ENCODE measurements at places on chromosomes 7 and 10.
A peak's percentile ranks its signal among the peaks of the same experiment; 100 is the strongest.

DNA sequence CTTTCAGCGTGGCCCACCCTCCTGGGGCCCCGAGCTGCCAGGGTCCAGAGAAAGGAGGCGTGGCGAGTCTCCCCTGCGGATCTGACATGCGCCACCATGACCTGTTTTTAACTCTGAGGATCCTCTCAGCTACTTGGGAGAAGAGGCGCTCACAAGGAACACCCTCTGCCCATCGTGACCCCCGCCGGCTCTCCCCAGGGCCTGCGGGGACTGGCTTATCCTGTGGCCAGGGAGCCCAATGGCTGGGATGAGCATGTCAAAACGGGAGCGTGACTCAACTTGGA lies 93.7 kb downstream of the EBF3 start:
- DNase-seq = no peak

DNA sequence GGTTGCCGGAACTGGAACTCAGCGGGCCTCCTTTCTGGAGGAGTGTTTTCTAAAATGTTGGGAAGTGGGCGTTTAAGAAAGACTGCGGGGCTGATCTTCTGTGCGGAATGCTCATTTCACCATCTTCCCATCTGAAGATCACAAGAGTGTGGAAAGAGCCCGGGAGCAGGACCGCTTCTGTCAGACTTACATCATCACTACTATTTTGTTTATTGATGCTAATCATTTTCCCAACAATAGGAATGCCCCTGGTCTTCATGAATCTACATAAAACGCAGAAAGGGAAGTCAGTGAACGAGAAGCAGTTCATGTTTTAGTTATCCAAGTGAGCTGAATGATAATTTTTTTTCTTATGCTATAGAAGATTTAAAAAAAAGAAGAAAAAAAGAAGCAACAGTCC lies 447.8 kb upstream of the MKI67 start:
- DNase-seq = no peak

- DNase-seq = no peak
These were observed 24.5 kb upstream of the SLC26A3 start for GRCh38 chr7:107827501-107827900.

DNA sequence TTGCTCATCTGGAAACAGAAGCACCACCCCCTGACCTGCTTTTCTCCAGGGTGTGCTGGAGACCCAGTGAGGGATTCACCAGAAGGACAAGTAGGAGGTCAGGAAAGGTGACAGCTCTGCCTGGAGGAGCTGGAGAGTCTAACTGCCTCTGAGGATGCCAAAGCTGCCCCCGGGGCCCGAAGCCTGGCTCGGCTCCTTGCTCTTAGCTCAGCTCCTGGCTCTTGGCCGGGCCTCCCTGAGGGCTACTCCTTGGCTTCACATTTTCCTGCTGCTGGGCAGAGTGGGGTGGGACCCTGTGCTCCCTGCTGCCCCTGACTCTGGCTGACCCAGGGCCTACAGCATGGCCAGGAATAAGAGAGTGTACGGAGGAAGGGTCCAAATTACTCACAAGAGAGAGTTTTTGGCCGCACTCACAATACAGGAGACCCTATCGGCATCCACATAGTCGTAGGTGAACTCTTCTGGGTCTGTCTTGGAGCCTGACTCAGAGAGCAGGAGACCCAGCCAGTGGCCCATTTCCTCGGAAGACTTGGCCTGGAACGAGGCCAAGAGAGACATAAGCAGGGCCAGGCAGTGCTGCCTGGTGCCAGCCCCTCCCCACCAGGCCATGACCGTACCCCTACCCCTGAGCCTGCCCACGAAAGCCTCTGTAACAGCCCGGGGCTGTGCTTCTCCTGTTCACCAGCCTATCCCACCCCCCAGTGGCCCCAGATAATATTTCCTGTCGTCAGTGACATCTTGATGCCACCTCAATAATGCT lies 63.1 kb downstream of the VWA2 start:
- no peak for DNase-seq

DNA sequence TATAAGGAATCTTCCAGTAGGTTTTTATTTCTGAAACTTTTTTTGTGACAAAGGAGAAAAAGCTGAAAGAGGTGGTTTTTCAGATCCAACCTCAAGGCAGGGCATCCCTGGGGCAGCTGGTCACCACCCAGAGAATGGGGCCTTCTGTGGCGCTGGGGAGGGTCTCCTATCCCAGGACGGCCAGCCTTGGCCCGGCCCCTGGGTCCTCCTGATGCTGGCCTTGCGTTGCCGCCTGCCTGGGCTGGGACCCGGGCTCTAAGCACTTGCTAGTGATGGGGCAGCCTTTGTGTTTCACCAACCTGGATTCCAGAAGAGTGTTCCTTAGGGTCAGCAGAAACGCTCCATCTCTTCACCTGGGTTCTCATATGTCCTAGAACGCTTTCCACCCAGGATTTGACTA lies 16.3 kb downstream of the SHH start:
- DNase-seq = no peak

- no peak for DNase-seq
These were observed 8.2 kb downstream of the RASGEF1A start for GRCh38 chr10:43258562-43259212.

DNA sequence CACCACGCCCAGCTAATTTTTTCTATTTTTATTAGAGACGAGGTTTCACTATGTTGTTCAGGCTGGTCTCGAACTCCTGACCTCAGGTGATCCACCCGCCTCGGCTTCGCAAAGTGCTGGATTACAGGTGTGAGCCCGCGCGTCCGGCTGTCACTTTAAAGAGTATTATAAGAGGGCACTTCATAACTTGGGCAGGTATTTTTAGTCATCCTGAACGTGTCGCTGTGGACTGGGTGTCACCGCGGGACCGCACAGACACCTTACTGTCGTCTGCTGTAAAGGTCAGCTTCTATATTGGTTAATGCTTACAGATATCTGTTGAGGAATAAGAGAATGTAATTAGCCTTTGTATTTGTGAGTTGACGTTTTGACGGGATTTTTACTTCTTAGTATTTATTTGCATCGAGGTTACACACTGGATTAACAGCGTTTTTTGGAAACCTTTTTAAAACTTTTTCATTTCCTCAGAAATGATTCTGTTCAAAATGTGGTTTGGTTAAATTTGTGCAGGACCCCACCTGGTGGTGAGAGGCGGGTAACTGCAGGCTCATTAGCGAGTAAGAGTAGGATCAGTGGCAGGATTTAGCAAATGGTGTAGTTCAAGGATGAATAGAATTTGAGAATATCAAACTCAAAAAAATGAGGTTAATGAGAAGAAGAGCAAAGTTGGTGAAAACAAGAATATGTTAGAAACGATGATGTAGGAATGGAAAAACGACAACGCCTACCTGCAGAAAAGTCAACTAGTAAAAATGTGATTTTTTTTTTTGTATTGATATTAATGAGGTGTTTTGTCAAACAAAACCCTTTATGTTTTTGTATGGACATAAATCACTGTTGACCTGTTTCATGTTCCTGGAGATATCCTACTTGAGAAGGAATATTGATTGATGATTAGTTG lies 3.2 kb downstream of the DNAJB6 start:
- peak; percentile 64 for DNase-seq

DNA sequence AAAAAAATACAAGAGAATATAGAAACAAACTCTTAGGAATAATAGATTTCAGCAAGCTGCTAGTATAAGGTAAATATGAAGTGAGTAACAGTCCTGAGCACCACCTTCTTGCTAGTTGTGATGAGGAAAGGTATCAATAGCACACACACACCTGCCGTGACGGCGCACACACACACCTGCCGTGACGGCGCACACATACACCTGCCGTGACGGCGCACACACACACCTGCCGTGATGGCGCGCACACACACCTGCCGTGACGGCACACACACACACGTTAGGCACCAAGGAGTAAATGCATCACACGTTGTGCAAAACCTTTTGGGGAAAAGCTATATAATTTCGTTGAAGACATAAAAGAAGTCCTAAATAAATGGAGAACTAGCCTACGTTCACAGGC lies 4.7 kb upstream of the JAKMIP3 start:
- no peak for DNase-seq

DNA sequence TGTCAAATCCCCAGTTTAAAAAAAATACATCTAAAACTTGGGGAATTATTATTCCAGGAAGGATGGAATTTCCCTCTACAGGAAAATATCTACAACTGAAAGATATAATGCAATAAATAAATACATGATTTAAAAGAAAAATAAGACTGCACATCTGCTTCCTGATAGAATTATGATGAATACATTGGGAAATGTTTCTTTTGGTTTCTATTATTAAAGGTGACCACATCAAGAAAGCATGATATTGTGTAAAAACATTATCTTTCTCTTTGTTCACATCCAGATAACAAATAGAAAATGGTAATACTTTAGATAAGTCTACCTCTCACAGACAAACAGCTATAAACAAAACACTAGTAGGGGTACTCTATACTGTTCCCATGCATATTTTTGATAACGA lies 19.2 kb downstream of the SEMA3D start:
- no peak for DNase-seq

GRCh38 chr10:98382691-98383101 lies 32.3 kb downstream of the PYROXD2 start:
- no peak for DNase-seq

DNA sequence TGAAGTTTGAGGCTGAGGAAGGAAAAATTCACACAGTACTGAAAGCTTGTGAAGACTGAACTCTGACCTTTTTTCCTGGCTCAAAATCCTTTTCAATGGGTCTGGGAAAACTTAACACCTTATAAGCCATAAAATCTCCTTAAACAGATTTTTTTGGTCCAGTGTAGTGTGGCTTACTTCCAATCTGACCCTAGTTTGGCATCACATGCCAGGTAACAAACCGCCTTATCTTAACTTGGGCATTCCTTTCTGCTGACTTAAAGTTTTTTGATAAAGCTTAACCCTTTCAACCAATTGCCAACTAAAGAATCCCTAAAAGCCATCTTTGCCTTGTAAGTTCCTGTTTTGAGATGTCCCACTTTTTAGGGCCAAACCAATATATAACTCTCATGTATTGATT lies 13.2 kb upstream of the ITPRID1 start:
- no peak for DNase-seq

DNA sequence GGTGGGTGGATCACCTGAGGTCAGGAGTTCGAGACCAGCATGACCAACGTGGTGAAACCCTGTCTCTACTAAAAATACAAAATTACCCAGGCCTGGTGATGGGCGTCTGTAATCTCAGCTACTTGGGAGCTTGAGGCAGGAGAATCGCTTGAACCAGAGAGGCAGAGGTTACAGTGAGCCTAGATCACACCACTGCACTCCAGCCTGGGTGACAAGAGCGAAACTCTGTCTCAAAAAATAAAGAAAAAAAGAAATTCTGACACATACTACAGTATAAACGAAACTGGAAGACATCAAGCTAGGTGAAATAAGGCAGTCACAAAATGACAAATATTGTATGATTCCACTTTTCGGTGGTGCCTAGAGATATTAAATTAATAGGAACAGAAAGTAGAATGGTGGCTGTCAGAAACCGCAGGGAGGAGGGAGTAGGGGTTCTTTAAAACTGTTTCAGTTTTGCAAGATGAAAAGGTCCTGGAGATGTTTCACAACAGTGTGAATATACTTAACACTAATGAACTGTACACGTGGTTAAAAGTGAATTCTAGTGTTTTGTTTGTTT lies 23.2 kb downstream of the PILRA start:
- no peak for DNase-seq

GRCh38 chr7:22842973-22843372 lies 20.3 kb upstream of the TOMM7 start:
- no peak for DNase-seq

DNA sequence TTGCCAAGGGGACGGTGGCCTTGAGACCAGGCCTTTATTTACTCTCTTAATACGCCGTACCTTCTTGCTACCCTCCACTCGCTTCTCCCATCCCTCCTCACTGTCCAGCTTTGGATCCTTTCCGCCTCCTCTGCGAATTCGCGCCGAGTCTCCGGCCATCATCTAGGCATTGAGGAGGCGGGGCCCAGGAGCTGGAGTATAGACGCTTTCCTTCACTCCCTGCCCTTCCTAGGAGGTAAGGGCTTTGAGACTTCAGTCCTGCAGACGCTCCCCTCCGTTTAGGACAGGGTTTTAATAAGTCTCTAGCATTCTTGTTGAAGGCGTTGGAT lies 538 bp downstream of the TFAM start:
- peak; percentile 29 for DNase-seq

- DNase-seq = no peak
These were observed at the start of gene HEPACAM2 for GRCh38 chr7:93226310-93226709. HEPACAM2 (minus strand) TSS chr7:93226469.

GRCh38 chr10:13349463-13350274 lies 1.6 kb upstream of the SEPHS1 start:
- DNase-seq = no peak

DNA sequence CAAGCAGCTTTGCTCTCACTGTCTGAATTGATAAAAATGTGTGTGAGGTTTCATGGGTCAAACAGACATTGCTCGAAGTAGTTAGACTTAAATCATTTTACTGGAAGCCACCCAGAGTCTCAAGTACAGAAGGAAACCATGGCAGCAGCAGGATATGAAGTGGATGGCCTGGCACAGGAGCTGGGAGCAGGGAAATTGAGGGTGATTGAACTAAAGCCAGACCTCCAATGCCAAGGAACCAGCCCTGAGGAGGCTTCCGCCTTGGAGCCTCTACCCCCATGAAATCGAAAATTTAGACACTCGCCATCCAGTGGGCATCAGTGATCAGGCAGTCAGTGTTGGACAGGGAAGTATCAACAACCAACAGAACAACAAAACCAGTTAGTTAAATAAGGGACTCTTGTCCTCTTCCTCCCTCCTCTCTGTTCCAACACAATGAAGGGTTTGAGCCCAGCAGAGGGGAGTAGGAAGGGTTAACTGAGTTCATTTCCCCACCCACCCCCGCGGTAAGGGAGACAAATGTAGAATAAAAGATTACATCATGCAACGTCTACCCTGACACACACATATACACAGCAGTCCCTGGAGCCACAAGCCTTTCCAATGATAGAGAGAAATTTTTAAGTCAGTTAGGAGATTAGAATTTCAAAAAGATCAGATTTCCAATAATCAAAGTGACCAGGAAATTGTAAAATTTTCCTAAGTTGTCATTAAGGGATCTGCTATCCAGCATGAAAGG lies 156.3 kb downstream of the SLC16A9 start:
- DNase-seq = no peak

DNA sequence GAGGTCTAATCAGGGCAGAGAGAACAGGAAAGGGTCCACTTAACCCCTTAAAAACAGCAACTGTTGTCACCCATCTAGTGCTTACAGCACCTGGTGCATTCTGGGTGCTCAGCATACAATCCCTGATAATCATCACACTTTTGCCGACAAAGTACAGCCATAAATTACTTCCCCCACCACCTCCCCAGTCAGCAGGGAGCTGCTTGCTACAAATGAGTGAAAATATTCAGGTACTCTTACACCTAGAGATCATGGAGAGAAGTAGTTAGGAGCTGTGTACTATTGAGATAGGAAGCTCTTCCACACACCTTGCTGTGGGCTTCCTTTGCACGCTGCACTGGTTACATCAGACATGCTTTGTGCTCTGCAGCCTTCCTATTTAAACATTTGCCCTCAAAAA lies 723.5 kb upstream of the GALNT17 start:
- DNase-seq = no peak

- no peak for DNase-seq
These were observed 63.7 kb downstream of the PROSER2 start for GRCh38 chr10:11886851-11887250.

Data from nucleus accumbens (tissue), 56 donors.